ENCODE measurements at places on chromosomes 1 and 21. TPM values are rescaled to one million over a fixed set of nuclear protein-coding genes. Genes with fewer than 3 reads are reported as not detected.

The GPR52 gene
- 0.84 TPM for total RNA-seq

The KCNA3 gene
- total RNA-seq: 0.69 TPM

The TMPRSS15 gene
- total RNA-seq: not detected

The GFI1 gene
- total RNA-seq: not detected

The ADORA3 gene
- total RNA-seq: not detected

The SIK1 gene
- total RNA-seq: 0.65 TPM

The KRTAP11-1 gene
- total RNA-seq: not detected

The SPATA46 gene
- not detected for total RNA-seq

GRCh38 chr1:168287237-168287664, 6.6 kb downstream of the TBX19 start:
- DNase-seq: no peak
- peaks cover 22% of the 10 kb centered on the region for H3K4me1 ChIP-seq
- no peak overlapping the region for H3K27ac ChIP-seq
- H3K4me3 ChIP-seq: no peak overlapping the region
- H3K36me3 ChIP-seq: no peaks in the 10 kb centered on the region
- no peaks in the 10 kb centered on the region for H3K27me3 ChIP-seq

- H3K36me3 ChIP-seq: no peaks in the 10 kb centered on the region
- H3K27ac ChIP-seq: no peak overlapping the region
- no peak overlapping the region for H3K4me3 ChIP-seq
- peaks cover 30% of the 10 kb centered on the region for H3K4me1 ChIP-seq
- no peak for DNase-seq
- H3K27me3 ChIP-seq: no peaks in the 10 kb centered on the region
These were observed 126.4 kb downstream of the PRDM16 start for GRCh38 chr1:3195480-3195815.

- H3K27ac ChIP-seq: peak overlapping the region; percentile 95
- H3K4me3 ChIP-seq: no peak overlapping the region
- no peak for DNase-seq
- no peaks in the 10 kb centered on the region for H3K36me3 ChIP-seq
These were observed 10.2 kb downstream of the MACF1 start for GRCh38 chr1:39214714-39214997.

GRCh38 chr1:248696261-248696660, 6.3 kb downstream of the OR14I1 start:
- no peaks in the 10 kb centered on the region for H3K4me1 ChIP-seq
- H3K27me3 ChIP-seq: no peaks in the 10 kb centered on the region
- no peak overlapping the region for H3K27ac ChIP-seq
- H3K36me3 ChIP-seq: no peaks in the 10 kb centered on the region

GRCh38 chr1:225533238-225533637, 105.4 kb upstream of the LBR start:
- H3K27ac ChIP-seq: peak overlapping the region; percentile 22
- H3K4me1 ChIP-seq: peaks cover 42% of the 10 kb centered on the region
- no peaks in the 10 kb centered on the region for H3K27me3 ChIP-seq
- no peak overlapping the region for H3K4me3 ChIP-seq

- H3K4me1 ChIP-seq: peaks cover 4% of the 10 kb centered on the region
- no peaks in the 10 kb centered on the region for H3K36me3 ChIP-seq
- peaks cover 16% of the 10 kb centered on the region for H3K27me3 ChIP-seq
- no peak overlapping the region for H3K27ac ChIP-seq
These were observed 22.6 kb upstream of the FAM89A start for GRCh38 chr1:231062500-231063270.

DNA sequence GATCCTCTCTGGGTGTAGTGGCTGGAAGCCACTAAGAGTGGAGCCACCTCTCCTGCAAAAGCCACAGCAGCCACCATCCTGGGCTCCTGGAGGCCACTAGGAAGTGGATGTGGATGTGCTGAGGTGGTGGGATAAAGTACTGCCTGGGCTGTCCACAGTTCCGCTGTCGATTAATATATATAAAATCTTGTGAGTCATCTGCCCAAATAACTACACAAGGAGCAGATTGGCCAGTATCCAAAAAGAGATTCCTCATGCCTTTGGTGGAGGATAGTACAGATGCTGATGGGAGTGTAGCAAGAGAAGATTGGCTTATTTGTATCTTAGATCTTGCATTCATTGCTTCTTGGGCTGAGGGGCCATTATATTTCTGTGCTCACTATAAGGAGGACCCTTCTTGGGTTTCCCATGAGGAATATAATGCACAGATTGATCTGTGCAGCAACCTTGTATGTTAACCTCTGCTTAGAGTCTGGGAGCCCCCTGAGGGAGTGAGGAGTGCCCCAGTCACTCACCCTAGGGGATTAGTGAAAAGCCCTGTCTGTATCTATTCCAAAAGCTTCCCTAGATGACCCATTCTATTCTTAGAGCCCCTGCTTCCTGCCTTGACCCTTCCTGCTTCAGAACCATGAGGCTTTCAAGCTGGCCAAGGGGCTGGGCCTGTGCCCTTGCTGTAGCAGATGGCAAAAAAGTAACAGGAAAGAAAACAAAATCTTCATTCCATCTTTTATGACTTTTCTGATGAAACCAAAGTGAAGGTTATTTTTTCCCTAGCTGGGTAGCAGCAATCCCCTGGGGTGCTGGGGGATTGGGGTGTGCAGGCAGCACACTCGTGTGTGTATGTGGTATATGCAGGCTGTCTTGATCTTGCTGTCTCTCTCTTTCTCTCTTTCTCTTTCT, 31.7 kb downstream of the RCSD1 start:
- no peaks in the 10 kb centered on the region for H3K27me3 ChIP-seq
- no peak overlapping the region for H3K4me3 ChIP-seq
- H3K4me1 ChIP-seq: no peaks in the 10 kb centered on the region
- H3K36me3 ChIP-seq: no peaks in the 10 kb centered on the region

- H3K4me1 ChIP-seq: no peaks in the 10 kb centered on the region
- no peak for DNase-seq
- no peaks in the 10 kb centered on the region for H3K27me3 ChIP-seq
- H3K36me3 ChIP-seq: no peaks in the 10 kb centered on the region
- H3K27ac ChIP-seq: no peak overlapping the region
- H3K4me3 ChIP-seq: no peak overlapping the region
These were observed 39.8 kb downstream of the UMODL1 start for GRCh38 chr21:42110691-42111469.

- H3K27me3 ChIP-seq: peaks cover 44% of the 10 kb centered on the region
- H3K36me3 ChIP-seq: no peaks in the 10 kb centered on the region
- DNase-seq: no peak
- H3K4me1 ChIP-seq: peaks cover 10% of the 10 kb centered on the region
- no peak overlapping the region for H3K4me3 ChIP-seq
- no peak overlapping the region for H3K27ac ChIP-seq
These were observed 7.7 kb downstream of the NTRK1 start for GRCh38 chr1:156868341-156868740.

DNA sequence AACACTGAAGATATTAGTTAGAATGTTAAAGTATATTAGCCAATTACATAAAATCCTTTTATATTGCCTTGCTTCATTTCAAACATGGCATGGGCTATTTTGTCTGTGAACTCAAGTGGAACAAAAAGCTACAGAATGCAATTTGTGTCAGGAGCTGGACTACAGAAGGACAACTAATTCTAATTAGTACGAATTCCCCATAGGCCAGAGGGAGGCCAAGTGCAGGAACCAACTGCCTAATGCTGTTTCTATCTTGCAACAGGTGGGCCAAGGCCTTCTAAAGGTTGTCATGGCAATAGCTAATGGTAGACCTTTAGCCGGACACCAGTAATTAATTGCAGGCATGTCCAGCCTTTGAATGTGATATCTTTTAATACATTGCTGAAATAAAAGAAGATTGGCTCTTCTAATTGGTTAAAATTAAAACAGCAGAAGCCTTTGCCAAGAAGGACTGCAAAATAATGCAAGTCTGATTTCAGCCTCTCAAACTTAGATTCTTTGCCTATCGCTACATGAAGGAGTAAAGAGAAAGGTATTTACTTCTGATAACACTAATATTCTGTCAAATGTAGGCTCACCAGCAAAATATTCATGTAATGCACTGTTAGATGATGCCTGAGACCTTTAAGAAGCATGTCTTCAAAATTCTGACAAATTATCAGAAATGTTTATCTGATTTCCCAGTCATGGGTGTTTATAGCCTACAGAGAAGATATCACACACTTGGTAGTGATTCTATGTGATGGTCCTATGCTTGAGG, 232.1 kb downstream of the LMO4 start:
- H3K27me3 ChIP-seq: no peaks in the 10 kb centered on the region
- H3K4me1 ChIP-seq: no peaks in the 10 kb centered on the region
- no peak overlapping the region for H3K4me3 ChIP-seq
- no peak for DNase-seq

DNA sequence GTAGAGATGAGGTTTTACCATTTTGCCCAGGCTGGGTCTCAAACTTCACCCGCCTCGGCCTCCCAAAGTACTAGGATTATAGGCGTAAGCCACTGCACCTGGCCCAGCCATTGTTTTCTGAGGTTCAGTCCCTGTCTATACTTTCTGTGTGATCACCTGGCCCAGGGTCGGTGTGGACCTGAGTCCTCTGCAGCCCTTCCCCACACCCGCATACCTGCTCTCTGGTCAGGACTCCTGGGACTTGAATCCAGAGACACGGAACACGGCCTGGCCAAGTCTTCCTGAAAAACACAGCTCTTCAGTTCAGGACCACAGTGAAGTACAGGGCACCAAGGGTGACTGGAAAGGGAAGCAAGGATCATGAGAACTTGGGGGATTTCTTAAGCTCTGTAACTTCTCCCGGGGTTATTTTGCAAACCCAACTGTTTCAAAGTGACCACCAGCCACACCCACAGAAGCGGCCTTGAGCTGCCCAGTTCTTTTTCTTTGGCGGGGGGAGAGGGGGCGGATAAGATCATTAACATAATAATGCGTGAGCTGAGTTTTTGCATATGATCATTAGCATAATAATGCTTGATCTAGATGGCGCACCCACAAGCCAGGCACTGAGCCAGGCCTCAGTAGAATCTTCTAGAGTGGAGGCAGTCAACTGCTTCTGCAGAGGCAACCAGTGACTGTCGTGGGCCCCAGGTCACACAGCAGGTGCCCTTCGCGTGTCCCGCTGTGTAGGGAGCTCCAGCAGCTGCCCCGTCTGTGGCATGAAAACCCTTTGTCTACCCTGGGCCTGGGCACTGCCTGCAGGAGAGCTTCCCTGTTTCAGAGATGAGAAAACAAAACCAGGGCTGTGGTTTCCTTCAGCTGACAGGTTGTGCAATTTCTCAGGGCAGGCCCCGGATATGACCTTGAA, 1.7 kb upstream of the NADK start:
- no peak overlapping the region for H3K4me3 ChIP-seq
- DNase-seq: peak; percentile 25
- H3K27me3 ChIP-seq: peaks cover 18% of the 10 kb centered on the region
- H3K27ac ChIP-seq: no peak overlapping the region
- H3K4me1 ChIP-seq: peaks cover 35% of the 10 kb centered on the region

- no peak for DNase-seq
- no peak overlapping the region for H3K4me3 ChIP-seq
- H3K27me3 ChIP-seq: no peaks in the 10 kb centered on the region
These were observed 45.5 kb downstream of the CACHD1 start for GRCh38 chr1:64515427-64515826.

DNA sequence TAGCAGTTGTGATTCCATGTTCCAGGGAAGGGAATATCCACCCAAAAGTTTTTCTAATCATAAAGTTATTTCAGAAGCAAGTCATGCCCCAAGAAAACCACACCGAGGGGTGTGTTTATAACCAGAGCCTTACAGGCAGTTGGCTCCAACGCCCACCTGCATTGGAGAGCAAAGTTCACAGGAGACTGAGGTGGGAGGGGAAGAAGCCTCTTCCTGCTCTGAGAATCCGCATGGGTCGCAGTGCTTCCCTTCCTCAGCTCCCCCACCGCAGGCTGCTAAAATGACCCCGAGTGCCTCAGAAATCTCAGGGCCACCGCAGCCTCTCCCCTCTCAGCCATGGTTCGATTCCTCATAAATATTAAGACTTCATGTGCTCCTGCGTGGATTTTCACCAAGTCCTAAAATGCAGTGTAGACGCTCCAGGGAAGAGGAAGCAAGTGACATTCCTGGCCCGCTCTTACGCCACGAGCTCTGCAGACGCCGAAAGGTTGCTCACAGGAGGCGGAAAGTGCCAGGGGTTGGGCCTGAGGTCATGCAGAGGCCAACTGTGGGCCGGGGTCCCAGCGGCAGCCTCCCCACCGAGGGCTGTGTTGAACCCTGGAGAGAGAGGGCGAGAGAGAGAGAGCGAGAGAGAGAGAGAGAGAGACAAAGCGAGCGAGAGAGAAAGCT, 13.4 kb upstream of the SPSB1 start:
- no peaks in the 10 kb centered on the region for H3K36me3 ChIP-seq
- no peak for DNase-seq
- no peak overlapping the region for H3K4me3 ChIP-seq
- no peaks in the 10 kb centered on the region for H3K27me3 ChIP-seq
- peaks cover 4% of the 10 kb centered on the region for H3K4me1 ChIP-seq

DNA sequence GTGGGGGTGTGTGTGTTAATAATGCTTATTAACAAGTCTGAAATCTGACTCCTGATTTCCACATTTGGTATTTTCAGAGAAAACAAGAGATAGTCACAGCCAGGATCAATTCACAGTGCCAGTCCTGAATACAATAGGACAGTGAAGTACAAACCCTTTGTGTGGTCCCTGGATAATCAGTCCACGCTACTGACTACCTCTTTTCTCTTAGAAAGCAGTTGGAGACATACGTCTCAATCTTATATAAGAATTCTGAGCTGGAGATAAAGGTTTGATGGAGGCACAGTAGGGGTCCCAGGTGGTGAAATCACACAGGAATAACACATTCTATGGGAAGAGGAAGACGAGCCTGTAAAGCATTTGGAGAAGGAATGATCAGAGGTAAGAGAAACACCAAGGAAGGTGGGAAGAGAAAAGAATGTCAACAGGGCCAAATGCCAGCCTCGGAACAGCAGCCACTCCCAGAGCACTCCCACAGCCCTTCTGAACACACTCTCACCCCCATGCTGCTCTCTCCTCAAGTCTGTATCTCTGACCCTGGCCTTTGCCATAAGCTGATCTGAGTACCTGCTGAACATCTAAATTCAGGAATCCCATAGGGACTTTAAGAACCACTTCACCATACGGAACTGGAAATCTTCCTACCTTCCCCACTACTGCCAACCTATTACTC, 48.6 kb downstream of the TRAF5 start:
- H3K27ac ChIP-seq: no peak overlapping the region
- peak; percentile 52 for DNase-seq

Data from neural progenitor cell (in vitro differentiated cells).